Sigmoid colon (tissue), 7 donors: ENCODE measurements at places on chromosomes 7 and 10. TPM values are rescaled to one million over a fixed set of nuclear protein-coding genes. Genes with fewer than 3 reads are reported as not detected.

The PRKCQ gene
- total RNA-seq: 0.71 TPM

- no peaks in the 10 kb centered on the region for H3K4me1 ChIP-seq
- no peak overlapping the region for H3K4me3 ChIP-seq
- H3K27me3 ChIP-seq: no peaks in the 10 kb centered on the region
- no peak overlapping the region for H3K27ac ChIP-seq
- no peak for DNase-seq
- H3K36me3 ChIP-seq: no peaks in the 10 kb centered on the region
Observed at GRCh38 chr10:61188101-61188500, 244.1 kb upstream of the RHOBTB1 start.

The STK31 gene
- total RNA-seq: 0.16 TPM

DNA sequence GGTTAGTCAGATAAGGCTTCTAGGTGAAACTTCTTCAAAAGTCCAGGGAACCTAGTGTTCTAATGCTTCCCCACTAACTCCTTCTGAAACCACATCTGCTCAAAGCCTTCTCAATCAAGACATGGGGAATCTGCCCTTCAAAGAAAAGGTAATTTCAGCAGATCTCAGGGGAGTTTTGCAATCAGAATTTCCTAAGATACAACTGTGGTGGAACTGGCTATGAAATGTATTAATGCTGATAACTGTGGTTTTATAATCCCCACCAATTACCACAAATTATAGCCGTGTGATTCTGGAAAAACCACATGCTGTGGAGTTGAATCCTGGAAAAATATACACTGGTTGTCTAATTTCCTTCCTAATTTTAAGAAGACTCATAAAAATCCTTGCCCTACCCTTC is 233.8 kb downstream of the SORCS1 start:
- H3K27ac ChIP-seq: no peak overlapping the region
- H3K4me1 ChIP-seq: no peaks in the 10 kb centered on the region
- DNase-seq: no peak
- no peaks in the 10 kb centered on the region for H3K27me3 ChIP-seq
- no peak overlapping the region for H3K4me3 ChIP-seq

GRCh38 chr10:128046953-128047290 is 79.3 kb downstream of the MKI67 start:
- peak; percentile 61 for DNase-seq
- H3K4me1 ChIP-seq: no peaks in the 10 kb centered on the region
- no peak overlapping the region for H3K27ac ChIP-seq

DNA sequence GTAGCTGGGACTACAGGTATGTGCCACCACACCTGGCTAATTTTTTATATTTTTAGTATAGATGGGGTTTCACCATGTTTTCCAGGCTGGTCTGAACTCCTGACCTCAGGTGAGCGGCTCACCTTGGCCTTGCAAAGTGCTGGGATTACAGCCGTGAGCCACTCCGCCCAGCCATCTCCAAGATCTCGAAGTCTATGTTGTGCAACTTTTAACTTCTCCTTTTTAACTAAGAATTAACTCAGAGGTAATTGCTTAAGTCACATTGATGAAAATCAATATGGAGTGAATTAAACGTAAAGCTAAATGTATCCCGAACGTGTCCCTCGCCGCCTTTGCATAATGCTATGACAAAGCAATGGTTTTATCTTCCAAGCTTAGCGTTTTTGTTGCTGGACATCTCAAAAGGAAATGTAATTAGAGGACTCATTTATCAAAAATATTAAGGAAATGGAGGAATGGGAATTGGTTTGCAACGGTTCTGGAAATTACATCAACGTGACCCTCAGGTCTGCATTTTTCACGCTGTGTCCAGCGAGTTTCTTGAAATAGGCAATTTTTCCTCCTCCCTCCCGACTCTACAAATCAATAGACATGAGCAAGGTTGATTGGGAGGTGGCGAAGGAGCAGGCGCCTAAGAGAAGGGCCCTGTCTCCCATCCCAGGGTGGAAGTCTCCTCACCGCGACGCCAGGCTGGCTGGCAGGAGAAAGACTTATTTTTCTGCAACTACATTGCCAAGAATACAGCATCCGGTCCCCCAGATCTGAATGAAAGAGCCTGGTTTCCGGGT is 89.8 kb downstream of the TMEM130 start:
- H3K27ac ChIP-seq: no peak overlapping the region
- no peaks in the 10 kb centered on the region for H3K36me3 ChIP-seq
- no peaks in the 10 kb centered on the region for H3K4me1 ChIP-seq
- peaks cover 3% of the 10 kb centered on the region for H3K27me3 ChIP-seq
- no peak overlapping the region for H3K4me3 ChIP-seq
